ENCODE measurements at places on chromosomes 6 and 20. TPM values are rescaled to one million over a fixed set of nuclear protein-coding genes. Genes with fewer than 3 reads are reported as not detected.

The TMEM170B gene
- 7.1 TPM for total RNA-seq

The FAM209B gene
- total RNA-seq, result 0.64 TPM

The GLP1R gene
- total RNA-seq, result not detected

The NFATC2 gene
- total RNA-seq, result 7.6 TPM

The TCF21 gene
- total RNA-seq, result 36.6 TPM

The TMEM151B gene
- total RNA-seq, result not detected

- H3K4me1 ChIP-seq, result peaks cover under 1% of the 10 kb centered on the region
- H3K36me3 ChIP-seq, result no peaks in the 10 kb centered on the region
- no peak overlapping the region for H3K27ac ChIP-seq
- no peaks in the 10 kb centered on the region for H3K27me3 ChIP-seq
- no peak for DNase-seq
Measured at GRCh38 chr6:22476811-22477390, 92.5 kb upstream of the HDGFL1 start.

GRCh38 chr20:18754653-18755045 is 58.9 kb upstream of the SCP2D1 start:
- no peak overlapping the region for H3K4me3 ChIP-seq
- H3K27me3 ChIP-seq, result no peaks in the 10 kb centered on the region
- DNase-seq, result no peak
- no peaks in the 10 kb centered on the region for H3K36me3 ChIP-seq
- no peaks in the 10 kb centered on the region for H3K4me1 ChIP-seq

DNA sequence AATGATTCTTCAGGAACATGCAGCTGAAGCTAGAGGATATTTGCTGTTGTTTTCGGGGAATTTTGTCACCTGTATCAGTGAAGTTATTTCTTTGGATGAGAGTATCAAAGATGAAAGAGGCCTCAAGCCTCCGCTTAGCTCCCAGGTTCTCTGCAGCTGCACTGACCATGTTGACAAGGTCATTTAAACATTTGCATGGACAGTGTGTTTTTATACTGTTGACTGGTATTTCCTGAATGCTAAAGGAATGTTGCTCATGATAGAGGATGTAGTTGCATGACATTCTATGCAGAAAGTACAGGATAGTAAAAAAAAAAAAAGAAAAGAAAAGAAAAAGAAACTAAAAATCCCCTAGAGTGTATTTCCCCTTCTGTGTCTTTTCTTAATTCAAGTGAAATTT is 165.6 kb upstream of the LAMP5 start:
- H3K36me3 ChIP-seq, result no peaks in the 10 kb centered on the region
- no peak overlapping the region for H3K27ac ChIP-seq
- DNase-seq, result no peak
- H3K27me3 ChIP-seq, result no peaks in the 10 kb centered on the region
- peaks cover 4% of the 10 kb centered on the region for H3K4me1 ChIP-seq
- no peak overlapping the region for H3K4me3 ChIP-seq

Data from upper lobe of left lung (tissue), 6 donors.